Activated T-cell treated with anti-CD3 and anti-CD28 coated beads for 24 hours (primary cell): ENCODE measurements at places on chromosomes 2 and 18.

GRCh38 chr2:166591226-166591625 lies 97.2 kb upstream of the SCN7A start:
- no peak for DNase-seq

GRCh38 chr18:42229211-42230210 lies 274.5 kb downstream of the PIK3C3 start:
- no peak for DNase-seq

DNA sequence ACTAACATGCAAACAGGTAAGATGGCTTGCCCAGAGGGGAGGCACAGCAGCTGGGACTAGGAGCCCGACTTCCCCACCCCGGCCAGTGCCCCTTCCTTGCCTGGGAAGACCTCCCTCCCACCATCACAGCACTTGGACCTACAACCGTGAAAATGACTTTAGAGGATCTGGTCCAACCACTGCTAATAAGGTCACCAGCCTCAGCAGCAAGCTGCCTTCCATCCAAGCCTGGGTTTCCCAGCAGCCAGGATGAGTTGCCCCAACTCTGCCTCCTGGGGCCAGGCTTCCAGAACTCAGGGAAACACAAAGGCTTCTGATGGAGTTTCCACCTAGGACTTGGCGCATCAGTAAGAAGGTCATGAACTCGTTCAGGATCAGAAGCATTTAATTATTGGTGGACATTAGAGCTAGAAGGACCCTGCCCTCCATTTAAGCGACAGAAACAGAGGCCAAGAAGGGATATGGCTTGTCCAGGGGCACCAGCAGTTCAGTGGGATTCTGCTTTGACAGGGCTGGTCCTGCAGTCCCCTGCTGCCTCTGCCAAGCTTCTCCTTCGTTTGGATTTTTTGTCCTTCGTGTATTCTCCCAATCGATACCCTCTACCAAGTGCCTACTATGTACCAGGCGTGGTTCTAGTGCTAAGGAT lies 403.0 kb upstream of the ID2 start:
- no peak for DNase-seq

DNA sequence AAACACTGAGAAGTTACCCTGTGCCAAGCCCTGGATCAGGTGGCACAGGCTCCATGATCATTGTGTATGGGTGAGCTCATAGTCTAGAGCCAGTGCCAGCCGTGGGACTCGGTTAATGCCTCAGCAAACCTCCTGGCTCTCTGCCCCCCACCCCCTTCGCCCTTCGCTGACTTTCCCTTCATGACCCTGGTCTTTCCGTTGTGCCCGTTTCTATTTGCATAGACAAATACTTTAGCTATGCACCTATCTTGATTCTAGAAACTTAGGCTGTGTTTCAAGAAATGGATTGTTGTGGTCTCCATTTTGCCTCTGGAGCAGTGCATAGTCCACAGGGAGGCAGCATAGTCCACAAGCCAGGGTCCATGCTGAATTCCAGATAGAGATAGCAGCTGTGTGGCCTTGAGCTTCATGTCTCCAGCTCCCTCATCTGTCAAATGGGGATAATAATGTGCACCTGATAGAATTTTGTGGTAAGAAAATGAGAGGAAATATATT lies 44.8 kb upstream of the KDM3A start:
- no peak for DNase-seq
